ENCODE measurements at places on chromosomes 16 and 17.
A peak's percentile ranks its signal among the peaks of the same experiment; 100 is the strongest.

DNA sequence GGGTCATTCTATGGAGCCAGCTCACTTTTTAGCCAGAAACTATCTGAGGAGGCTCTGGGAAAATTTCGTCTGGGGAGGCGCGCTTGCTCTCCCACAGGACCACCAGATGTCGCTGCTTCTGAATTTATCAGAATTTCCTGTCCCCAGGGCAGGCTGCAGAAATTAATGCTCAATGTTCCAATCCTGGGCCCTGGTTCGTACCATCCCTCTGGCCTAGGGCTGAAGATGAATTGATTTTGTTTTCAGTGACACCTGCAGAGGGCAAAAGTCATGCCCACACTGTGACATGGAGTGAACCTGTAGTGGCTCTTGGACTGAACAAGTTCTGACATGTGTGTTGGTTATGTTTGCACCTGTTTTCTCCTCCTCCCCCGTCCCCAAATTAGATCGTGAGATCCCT lies 482.6 kb downstream of the NPIPA7 start:
- peak; percentile 67 for DNase-seq

DNA sequence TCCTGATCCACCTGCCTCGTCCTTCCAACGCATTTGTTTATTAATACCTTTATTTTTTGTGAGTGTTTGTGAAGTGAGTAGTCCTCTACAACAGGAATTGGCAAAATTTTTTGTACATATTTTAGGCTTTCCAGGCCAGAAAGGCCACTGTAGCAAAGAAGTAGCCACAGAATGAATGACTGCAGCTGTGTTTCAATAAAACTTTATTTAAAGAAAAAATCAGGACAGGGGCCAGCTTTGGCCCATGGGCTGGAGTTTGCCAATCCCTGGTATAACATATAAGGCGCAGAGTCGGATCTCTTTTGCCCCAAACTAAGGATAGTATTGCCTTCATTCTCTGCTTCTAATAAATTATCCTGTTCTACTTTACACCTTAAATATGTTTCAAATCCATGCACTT lies 198.0 kb upstream of the COX10 start:
- no peak for DNase-seq

GRCh38 chr16:82911925-82912324 lies 285.2 kb downstream of the CDH13 start:
- DNase-seq, result no peak

GRCh38 chr16:31199430-31200041 lies 3.0 kb downstream of the PYCARD start:
- no peak for DNase-seq

GRCh38 chr17:3907483-3908216 lies 8.6 kb downstream of the P2RX1 start:
- DNase-seq, result no peak

DNA sequence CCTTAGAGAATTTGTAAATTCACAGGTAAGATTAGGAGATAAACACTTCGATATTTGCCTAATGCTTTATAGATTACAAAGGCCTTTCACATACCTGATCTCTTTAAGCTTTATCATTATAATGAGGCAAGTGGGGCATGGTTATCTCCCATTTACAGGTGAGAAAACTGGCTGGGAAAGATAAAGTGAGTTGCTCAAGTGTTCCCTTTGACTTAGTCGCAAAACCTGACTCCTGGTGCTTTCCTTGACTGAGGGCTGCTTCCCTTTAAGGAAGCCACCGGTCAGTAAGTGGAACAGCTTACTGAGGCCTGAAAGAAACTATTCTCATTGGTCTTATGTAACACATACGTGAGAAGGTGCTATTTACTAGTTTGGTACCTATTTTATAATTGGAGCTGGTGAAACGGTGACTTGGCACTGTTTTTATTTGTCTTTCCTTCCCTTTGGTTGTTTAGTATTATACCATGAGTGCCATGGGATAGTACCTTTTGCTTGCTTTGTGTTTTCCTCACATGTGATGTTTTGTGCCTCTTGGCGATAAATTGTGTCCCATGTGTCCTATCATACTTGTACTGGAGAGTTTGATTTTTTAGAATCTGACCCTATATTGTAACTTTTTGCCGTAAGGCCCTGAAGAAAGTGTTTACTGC lies 57.2 kb downstream of the NUP88 start:
- no peak for DNase-seq

DNA sequence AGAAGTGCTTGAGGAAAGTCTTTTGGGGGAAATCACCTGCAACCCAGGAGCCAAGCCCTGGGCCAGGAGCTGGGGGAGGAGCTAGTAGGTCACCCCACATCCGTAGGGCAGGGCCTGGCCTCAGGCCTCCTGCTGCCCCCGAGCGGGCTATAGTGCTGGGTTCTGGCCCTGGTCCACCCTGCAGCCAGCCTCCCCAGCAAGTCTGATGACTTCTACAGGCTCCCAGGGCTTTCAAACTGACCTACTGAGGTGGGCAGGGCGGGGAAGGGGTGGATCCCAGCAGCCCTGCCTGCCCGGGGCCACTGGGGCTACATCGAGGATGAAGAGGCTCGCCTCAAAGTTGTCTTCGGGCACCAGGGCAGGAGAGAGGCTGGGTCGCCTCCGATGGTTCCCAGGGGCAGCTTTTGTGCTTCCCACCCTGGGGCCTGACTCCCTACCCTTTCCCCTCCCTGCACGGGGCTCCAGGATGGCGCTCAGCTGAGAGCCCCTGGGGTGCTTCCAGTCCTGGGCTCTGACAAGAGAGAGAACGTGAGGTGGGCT lies 5.0 kb downstream of the CENPX start:
- DNase-seq, result no peak

GRCh38 chr16:28910086-28911031 lies 14.7 kb downstream of the RABEP2 start:
- DNase-seq, result peak; percentile 84

DNA sequence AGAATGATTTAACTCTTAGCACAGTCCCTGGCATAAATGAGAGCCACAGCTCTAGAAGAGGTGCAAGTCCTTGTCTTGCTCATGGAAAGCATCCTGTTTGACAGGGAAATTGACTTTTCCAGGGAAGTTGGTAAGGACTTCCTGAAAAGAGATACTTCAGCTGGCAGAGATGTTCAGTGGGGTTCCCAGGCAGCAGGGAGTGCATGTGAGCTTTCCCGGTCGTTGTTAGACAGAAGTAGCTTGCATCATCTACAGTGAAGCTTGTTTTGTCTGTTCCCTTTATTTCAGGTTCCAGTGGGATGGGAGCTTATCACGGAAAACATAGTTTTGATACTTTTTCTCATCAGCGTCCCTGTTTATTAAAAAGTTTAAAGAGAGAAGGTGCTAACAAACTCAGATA lies 22.9 kb downstream of the ALDH3A2 start:
- no peak for DNase-seq

GRCh38 chr16:2243781-2244180 lies 7.5 kb downstream of the DNASE1L2 start:
- no peak for DNase-seq

- DNase-seq, result no peak
Measured at GRCh38 chr17:79951361-79952264, 84.1 kb downstream of the TBC1D16 start.

DNA sequence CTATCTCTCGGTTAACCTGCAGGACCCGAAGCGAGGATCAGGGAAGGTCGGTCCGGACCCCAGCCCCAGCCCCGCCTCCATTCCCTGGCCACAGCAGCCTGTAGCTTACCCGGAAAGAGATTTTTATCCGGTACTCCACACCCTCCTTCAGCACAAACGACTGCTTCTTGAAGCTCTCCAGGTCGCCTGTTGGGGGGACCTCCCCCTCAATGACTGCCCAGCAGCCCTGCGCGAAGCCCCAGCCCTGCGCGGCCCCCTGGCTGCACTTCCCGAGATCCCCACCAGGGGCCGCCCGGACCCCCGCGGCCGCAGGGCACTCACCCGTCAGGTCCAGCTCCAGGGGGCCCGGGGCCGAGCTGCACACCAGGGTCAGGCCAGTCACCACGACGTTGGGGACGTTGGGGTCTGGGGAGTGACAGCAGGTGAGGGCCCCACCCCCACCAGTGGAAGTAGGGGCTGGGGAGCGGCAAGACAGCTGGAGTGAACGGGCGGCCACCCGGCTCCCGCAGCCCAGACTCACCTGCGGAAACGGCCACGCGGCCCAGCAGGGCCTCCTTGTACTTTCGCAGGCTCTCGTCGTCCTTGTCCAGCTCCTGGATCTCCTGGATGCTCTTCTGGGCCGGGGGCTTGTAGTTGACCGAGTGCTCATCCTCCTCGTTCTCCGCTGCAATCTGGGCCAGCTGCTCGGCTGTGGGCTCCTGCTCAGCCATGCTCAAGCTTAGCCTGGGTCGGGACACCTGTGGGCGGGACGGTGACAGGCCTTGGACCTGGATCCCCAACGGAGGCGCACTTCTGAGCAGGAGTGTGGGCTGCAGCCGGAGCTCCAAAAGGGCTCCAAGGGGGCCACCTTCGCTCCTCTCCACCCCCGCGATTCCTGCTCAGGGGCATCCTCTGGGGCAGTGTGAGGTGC lies 1.7 kb downstream of the ARHGDIA start:
- DNase-seq, result no peak

GRCh38 chr16:2734844-2735515 lies 15.0 kb upstream of the PRSS27 start:
- DNase-seq, result no peak

DNA sequence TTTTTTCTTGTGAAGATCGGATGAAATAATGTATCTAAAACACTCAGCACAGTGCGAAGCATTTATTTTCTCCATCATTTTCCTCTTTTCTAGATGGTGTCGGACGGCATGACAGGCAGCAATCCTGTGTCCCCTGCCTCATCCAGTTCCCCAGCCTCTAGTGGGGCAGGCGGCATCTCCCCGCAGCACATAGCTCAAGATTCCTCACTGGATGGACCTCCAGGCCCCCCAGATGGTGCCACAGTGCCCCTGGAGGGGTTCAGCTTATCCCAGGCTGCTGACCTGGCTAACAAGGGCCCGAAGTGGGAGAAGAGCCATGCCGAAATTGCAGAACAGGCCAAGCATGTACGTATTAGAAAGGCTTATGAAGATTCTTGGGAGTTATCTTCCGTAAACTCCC lies 5.0 kb downstream of the SRCAP start:
- no peak for DNase-seq

DNA sequence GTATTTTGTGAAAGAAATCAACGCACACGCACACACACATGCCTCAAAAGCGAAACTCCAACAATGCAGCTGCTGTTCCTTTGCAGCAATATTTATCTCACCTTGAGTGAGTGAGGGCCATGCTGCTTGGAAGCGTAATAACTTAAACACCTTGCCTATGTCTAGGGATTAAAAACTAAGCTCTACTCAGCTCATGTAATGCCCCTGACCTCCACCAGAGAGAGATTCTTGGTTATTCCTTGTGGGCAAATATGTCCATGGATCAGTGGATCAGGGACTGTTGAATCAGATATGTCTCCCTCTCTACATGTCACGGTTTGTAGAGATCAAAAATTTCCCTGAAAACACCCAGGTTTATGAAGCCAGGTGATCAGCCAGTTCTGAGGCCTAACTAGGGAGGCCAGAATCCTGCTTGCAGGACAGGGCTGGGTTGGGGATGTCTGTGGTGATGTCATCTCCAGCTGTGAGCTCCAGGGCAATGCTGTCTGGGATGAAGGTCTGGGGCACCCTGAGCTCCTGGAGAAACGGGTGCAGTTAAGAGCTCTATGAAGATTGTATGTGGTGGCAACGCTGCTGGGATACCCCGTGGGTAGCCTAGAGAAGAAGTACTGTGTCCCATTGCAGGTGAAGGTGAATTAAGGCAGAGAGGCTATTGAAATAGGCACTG lies 149.4 kb downstream of the KCNJ12 start:
- DNase-seq, result no peak

- DNase-seq, result no peak
Measured at GRCh38 chr16:67165121-67166078, 855 bp downstream of the HSF4 start.

GRCh38 chr17:42027961-42028790 lies 8.3 kb downstream of the NKIRAS2 start:
- DNase-seq, result no peak

DNA sequence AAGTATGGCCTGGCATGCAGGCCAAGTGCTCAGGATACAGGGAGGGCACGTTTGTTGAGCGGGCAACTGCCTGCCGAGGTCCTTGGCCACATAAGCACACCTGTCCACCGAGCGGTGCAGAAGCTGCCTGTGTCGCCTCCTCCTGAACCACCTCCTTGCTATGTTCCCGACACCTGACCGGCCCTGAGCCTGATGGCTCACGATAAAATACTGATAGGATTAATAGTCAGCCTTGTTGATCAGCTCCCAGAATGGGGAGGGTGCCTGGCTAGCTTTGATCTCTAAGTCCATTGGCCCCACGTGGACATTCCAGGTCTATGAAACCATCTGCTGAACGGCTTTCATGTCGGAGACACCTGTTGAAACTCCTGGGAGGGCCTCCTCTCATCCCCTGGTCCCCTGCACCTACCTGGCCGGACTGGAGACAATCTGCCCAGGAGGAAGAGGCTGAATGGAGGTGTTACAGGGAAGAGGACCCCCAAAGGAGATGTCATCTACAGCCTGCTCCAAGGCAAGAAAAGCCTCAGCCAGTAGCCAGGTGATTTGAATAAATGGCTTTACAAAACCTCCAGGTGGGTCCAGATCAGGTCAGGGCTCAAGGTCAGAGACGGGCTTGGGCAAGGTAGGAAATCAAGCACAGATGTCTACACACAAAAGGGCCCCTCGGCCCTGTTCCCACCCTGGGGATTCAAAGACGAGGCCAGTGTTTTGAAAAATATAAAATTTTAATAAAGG lies 33.4 kb downstream of the AXIN2 start:
- DNase-seq, result no peak

DNA sequence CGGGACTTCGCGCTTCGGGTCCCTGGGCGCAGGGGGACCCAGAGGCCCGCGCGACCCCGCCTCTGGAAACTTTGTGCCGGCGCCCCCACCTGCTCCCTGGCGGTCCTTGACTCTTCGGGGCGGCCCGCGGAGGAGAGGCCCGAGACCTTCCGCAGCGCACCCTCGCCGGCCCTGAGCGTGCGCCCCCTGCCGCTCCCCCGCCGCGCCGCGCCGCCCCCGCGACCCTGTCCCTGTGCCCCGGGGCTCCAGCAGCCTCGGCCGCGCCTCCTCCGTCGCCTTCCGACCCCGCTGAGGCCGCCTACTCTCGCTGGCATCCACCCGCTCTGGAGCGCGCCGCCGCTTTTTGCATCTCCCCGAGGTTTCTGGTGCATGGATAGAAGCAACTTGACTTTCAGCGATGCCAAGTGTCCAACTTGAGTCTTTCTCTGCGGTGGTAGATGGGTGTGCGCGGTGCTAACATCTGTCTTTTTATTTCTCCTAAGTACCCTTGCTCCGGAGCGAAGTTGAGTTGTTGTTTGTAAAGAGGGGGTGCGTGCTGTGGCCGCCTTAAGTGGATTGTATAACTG lies 414 bp downstream of the DUSP14 start:
- DNase-seq, result peak; percentile 75
